ENCODE measurements at places on chromosomes 7 and 10.

GRCh38 chr7:78770422-78771410 is 682.8 kb downstream of the MAGI2 start:
- no peak overlapping the region for H3K27ac ChIP-seq
- no peaks in the 10 kb centered on the region for H3K4me1 ChIP-seq
- H3K36me3 ChIP-seq, result no peaks in the 10 kb centered on the region
- no peak overlapping the region for H3K4me3 ChIP-seq

DNA sequence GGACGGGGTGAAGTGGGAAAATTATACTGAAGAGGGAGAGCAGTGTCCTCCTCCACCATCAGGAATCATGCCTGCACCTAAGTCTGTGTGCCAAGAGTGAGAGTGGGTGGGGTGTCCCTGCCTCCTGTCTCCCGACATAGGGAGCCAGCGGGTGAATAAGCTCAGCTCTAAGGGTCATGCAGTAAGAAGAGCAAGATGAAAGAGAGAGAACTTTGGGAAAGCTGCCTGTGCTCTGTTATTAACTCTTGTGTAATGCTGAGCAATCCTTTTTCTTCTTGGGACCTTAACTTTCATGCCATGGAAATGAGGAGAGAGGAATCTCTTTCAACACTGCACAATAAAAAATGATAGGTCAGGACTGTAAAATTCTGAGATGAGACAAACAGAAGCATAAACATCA is 7.9 kb upstream of the TCAF1 start:
- no peaks in the 10 kb centered on the region for H3K36me3 ChIP-seq
- no peak overlapping the region for H3K27ac ChIP-seq
- peaks cover 17% of the 10 kb centered on the region for H3K27me3 ChIP-seq
- no peak for DNase-seq

DNA sequence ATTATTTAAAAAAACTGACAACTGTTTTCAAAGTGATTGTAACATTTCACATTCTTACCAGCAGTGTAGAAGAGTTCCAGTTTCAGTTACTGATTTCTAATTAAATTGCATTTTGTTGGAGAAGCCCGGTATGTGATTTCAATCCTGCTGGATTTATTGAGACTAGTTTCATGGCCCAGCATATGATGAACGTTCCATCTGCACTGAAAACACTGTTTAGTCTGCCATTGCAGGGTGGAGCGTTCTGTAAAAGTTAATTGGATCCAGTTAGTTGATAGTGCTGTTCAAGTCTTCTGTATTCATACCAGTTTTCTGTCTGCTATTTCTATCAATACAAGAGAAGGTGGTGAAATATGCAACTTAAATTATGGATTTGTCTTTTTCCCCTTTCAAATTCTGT is 37.3 kb upstream of the CCNY start:
- no peaks in the 10 kb centered on the region for H3K4me1 ChIP-seq
- H3K4me3 ChIP-seq, result no peak overlapping the region
- no peaks in the 10 kb centered on the region for H3K27me3 ChIP-seq
- no peaks in the 10 kb centered on the region for H3K36me3 ChIP-seq
- DNase-seq, result no peak
- no peak overlapping the region for H3K27ac ChIP-seq

GRCh38 chr10:604716-605631 is 84.5 kb downstream of the DIP2C start:
- H3K4me3 ChIP-seq, result no peak overlapping the region
- no peaks in the 10 kb centered on the region for H3K36me3 ChIP-seq
- H3K4me1 ChIP-seq, result no peaks in the 10 kb centered on the region

DNA sequence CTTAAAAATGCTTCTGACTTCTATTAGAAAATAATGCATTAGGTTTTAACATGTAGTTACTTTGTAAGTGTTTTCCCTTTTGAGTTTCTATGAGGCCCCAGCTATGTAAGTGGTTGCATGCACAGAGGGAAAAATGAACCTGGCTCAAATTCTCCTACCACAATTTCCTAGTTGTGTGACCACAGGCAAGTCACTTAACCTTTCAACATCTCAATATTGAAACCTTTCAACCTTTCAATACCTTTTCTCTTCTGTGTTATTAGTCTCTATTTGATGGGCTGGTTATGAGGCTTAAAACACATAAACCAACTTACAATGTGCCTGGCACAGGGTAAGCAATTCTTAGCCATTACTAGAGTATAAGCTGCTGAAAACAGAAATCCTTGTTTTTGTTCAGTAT is 203.0 kb downstream of the KCND2 start:
- no peak overlapping the region for H3K27ac ChIP-seq
- H3K36me3 ChIP-seq, result no peaks in the 10 kb centered on the region

DNA sequence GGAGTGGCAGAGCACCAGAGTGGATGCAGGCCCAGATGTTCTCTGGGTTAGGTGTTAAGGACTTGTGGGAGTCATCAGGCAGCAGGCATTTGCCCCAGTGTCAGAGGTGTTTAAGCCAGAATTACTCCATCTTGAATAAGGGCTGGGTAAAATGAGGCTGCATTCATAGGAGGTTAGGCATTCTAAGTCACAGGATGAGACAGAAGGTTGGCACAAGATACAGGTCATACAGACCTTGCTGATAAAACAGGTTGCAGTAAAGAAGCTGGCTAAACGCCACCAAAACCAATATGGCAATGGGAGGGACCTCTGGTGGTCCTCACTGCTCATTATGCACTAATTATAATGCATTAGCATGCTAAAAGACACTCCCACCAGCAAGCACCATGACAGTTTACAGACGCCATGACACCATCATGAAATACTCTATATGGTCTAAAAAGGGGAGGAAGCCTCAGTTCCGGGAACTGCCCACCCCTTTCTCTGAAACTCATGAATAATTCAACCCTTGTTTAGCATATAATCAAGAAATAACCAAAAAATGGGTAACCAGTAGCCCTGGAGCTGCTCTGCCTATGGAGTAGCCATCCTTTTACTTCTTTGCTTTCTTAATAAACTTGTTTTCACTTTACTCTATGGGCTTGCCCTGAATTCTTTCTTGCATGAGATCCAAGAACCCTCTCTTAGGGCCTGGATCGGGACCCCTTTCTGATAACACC is 882 bp upstream of the LRRC61 start:
- H3K4me1 ChIP-seq, result peaks cover 40% of the 10 kb centered on the region
- no peaks in the 10 kb centered on the region for H3K27me3 ChIP-seq
- DNase-seq, result peak; percentile 78
- H3K27ac ChIP-seq, result peak overlapping the region; percentile 99

DNA sequence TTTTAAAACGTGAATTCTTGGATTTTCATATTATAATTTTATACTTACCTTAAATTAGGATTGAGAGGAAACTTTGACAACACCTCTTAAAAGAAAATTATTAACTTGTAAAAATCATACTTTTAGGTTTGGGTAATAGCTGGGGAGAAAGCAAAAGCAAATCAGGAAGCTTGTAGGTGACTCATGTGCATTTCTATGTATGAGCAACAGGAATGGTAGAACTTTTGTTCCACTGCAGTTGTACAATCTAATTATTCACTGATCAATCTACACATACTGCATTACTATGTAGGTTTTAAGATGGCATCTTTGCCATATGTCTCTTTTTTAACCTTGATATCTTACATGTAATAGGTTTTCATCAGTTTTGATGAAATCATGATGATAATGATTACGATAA is 223.2 kb downstream of the PRKG1 start:
- no peaks in the 10 kb centered on the region for H3K4me1 ChIP-seq
- DNase-seq, result no peak
- H3K27me3 ChIP-seq, result no peaks in the 10 kb centered on the region
- no peaks in the 10 kb centered on the region for H3K36me3 ChIP-seq
- no peak overlapping the region for H3K27ac ChIP-seq

GRCh38 chr7:66903360-66904062 is 17.5 kb upstream of the TMEM248 start:
- H3K27ac ChIP-seq, result no peak overlapping the region
- no peak for DNase-seq
- no peak overlapping the region for H3K4me3 ChIP-seq
- no peaks in the 10 kb centered on the region for H3K4me1 ChIP-seq

DNA sequence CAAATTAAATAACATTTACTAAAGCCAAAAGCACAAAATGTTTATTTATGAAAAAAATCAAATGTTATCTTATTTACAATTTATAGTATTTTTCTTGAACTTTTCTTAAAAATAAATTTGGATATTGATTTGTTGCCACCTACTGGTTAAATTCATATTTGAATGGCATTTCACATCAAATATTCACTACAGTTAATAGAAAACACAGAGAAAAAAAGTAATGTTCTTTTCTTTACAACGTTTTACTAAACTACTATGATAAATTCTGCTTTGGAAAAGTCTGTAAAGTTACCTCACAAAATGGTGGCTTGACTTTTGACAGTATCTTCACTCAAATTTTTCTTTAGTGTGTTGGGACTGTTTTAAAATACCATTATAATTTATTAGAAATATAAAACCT is 52.7 kb downstream of the SRPK2 start:
- no peaks in the 10 kb centered on the region for H3K36me3 ChIP-seq
- H3K27ac ChIP-seq, result no peak overlapping the region
- H3K4me1 ChIP-seq, result peaks cover 55% of the 10 kb centered on the region
- H3K4me3 ChIP-seq, result no peak overlapping the region
- H3K27me3 ChIP-seq, result no peaks in the 10 kb centered on the region
- DNase-seq, result no peak

- peaks cover 27% of the 10 kb centered on the region for H3K4me1 ChIP-seq
- peak overlapping the region; percentile 75 for H3K4me3 ChIP-seq
- peak overlapping the region; percentile 80 for H3K27ac ChIP-seq
- no peak for DNase-seq
Observed at GRCh38 chr7:134985894-134986362, 380 bp upstream of the AGBL3 start.

DNA sequence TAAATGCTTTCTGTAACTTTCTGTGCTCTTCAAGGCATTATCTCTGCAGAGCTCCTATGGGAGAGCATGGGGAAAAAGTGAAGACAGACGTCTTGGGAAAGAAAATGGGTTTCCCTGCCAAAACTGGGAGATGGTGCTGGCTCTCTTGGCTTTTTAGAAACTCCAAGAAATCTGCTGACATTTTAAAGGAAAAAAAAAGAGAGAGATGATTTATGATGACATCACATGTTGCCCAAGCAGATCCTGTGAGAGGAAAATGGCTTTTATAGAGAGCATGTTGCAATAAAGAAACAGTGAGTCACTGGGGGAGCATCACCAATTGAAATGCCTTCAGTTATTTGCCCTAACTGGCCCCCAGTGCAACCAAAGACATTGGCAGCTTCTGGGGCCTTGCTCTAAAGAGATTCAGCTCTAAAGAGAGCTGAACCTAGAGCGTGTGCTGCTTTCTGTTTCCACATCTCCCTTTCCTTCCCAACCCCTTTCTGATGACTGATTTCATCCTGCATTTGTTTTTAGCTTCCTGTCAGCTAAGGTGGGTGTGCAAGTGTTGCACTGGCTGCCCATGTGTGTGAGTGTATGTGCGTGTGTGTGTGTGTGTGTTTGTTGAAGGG is 37.7 kb downstream of the LRMDA start:
- H3K27ac ChIP-seq, result no peak overlapping the region
- no peak overlapping the region for H3K4me3 ChIP-seq
- no peaks in the 10 kb centered on the region for H3K36me3 ChIP-seq
- H3K27me3 ChIP-seq, result peaks cover 6% of the 10 kb centered on the region
- DNase-seq, result no peak

DNA sequence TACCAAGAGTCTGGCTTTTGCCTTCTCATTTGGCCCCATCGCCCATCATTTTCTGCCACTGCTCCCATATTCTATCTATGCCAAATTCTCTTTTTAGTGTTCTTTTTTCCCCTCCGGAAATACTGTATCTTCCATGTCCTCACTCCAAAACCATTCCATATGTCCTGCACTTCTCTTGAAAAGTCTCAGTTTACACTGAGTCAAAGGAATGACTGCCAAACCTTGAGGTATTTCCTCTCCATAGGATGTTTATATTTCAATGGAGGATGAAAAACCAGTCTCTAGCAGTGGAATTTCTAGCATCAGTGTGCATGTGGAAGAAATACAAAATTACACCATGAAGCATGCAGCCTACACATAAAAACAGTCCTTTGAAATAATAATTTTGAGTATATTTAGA is 121.4 kb upstream of the PHYHIPL start:
- no peak overlapping the region for H3K27ac ChIP-seq
- H3K4me1 ChIP-seq, result no peaks in the 10 kb centered on the region
- no peaks in the 10 kb centered on the region for H3K27me3 ChIP-seq
- no peak for DNase-seq

DNA sequence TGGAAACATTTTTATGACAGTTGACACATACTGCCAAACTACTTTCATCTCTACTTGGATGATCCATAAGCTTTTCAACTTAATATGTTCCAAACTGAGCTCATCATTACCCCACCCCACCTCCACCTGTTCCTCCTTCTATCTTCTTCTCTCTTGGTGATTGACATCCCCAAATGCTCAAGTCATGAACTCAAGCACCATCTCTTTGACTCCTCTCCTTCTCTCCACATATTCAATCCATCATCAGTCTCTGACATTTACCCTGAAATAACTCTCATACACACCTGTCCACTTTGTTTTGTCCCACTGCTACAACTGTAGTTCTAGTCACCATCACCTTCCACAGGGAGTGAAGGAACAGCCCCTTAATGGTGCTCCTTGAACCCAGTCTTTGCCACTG is 43.3 kb downstream of the SGCE start:
- H3K36me3 ChIP-seq, result no peaks in the 10 kb centered on the region
- no peak for DNase-seq
- H3K27ac ChIP-seq, result no peak overlapping the region
- H3K4me3 ChIP-seq, result no peak overlapping the region
- H3K27me3 ChIP-seq, result no peaks in the 10 kb centered on the region

DNA sequence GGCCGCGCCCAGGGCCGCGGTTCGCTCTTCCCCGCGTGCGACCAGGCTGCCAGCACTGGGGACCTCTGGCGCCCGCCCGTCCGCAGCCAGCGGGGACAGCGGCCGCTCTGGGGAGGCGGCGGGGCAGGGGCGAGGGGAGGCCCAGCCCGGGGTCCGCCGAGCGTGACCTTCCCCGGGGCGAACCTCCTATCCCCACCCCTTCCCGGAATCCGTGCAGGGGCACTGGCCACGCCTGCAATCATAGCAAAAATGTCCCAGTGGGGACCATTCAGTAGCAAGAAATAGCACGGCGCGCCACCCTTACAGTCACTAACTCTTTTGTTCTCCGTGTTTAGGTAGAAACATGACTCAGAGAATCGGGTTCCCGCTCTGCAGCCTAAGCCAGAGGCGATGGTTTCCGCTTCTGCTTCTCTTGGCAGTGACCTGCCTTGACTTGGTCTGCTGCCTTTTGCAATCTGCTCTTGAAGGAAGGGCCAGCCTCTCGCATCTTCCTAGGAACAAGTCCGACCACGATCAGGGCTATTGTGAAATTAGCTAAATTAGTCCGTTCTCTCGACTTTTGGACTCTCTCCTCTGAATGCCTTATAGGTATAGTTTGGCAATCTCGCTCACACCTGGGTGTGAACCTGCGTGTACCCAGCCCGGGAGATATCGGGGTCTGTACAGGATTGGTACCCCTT is 79.3 kb upstream of the ACBD5 start:
- H3K4me1 ChIP-seq, result no peaks in the 10 kb centered on the region
- peaks cover 3% of the 10 kb centered on the region for H3K27me3 ChIP-seq
- H3K36me3 ChIP-seq, result no peaks in the 10 kb centered on the region
- H3K27ac ChIP-seq, result no peak overlapping the region
- DNase-seq, result no peak
- H3K4me3 ChIP-seq, result no peak overlapping the region
